ENCODE measurements at places on chromosomes 11 and 22. TPM values are rescaled to one million over a fixed set of nuclear protein-coding genes. Genes with fewer than 3 reads are reported as not detected.

Gene CBLIF
- not detected for total RNA-seq

Gene PNPLA5
- total RNA-seq, result not detected

Gene CHRM1
- not detected for total RNA-seq

Gene GGTLC3
- total RNA-seq, result not detected

Gene NAT10
- 24.8 TPM for total RNA-seq

DNA sequence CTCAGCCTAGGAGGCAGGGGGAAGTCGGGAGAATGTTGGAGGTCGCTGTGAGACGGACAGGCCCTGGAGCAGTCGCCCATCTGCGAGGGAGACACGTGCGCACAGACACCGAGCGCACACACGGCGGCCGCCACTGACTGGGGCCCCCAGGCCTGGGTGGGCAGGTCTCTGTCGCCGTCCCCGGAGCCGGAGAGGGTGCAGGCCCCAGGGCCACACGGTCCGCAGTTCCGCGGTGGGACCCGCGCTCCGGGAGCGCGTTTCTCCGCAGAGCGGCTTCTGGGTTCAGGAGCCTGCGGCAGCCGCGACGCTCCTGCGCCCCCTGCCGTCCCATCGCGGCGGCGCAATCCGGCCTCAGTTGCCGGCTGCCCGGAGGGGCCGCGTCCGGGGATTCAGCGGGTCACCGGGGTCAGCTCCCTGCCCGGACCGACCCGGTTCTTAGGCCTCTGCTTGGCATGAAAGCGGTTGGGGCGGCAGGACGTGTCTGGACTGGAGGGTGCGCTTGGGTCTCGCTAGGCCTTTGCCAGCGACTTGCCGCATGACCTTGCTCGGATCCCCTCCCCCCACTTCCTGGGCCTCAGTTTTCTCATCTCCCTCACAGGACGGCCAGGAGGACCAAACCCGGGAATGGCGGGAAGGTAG lies 31.2 kb downstream of the PDE2A start:
- no peak for DNase-seq

GRCh38 chr22:37190262-37190780 lies 2.3 kb upstream of the C1QTNF6 start:
- no peak for DNase-seq

DNA sequence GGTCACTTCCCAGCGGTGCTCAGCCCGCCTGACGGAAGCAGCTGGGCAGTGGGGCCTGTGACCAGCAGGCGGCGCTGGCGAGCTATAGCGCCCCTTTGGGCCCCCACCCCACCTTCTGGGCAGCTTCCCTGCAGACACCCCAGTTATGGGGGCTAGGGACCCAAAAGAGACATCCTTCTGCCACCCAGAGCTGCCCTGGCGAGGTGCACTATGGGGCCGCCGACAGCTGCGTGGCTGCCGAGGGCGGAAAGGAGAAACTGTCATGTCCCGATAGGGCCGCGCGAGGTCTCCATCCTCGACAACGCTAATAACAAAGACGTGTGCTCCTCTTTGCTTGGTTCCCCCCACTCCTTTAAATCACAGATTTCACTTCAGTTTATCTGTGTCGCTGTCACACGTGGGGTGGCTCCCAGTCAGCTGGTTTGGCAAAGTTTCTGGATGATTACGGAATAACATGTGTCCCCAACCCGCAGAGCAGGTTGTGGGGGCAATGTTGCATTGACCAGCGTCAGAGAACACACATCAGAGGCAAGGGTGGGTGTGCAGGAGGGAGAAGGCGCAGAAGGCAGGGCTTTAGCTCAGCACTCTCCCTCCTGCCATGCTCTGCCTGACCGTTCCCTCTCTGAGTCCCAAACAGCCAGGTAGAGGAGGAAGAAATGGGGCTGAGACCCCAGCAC lies 673 bp upstream of the MYO7A start:
- no peak for DNase-seq

DNA sequence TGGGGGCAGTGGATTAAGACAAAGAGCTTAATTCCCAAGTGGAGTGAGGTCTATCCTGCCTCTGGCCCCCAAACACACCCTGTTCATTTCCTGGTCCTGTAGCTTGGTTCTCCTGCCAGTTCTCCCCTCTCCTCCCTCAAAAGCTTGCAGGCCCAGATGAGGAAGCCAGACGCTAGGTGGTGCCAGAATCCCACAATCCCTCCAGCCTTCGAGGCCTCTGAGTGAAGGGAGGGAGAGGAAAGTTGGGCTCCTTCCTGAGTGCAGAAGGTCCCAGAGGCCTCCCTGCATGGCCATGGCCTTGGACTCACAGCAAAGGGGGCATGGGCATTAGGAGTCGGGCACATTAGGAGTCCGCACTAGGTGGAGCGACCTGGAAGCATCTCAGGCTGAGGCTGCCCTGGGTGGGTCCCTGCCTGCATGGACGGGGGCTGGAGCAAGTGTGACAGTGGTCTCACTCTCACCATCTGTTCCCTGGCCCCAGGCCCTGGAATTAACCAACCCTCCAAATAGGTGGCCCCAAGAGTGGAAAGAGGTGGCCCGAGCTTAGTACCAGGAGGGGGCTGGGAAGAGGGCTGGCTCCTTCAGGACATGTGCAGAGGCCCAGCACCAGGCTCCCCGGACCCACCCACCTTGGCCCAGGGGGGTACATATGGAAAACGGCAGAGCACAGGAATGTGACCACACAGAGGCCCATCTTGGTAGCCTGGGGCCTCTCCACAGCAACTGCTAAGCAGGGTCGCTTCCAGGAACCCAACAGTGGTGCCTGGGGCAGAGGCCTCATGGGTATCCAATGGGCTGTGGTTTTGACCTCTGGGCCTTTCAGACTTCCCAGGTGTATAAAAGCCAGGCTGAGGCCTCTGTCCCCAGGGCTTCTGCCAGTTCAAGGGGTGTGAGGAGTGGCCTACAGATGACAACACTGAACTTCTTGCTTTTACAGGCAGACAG lies 5.2 kb downstream of the FXYD2 start:
- DNase-seq, result no peak

DNA sequence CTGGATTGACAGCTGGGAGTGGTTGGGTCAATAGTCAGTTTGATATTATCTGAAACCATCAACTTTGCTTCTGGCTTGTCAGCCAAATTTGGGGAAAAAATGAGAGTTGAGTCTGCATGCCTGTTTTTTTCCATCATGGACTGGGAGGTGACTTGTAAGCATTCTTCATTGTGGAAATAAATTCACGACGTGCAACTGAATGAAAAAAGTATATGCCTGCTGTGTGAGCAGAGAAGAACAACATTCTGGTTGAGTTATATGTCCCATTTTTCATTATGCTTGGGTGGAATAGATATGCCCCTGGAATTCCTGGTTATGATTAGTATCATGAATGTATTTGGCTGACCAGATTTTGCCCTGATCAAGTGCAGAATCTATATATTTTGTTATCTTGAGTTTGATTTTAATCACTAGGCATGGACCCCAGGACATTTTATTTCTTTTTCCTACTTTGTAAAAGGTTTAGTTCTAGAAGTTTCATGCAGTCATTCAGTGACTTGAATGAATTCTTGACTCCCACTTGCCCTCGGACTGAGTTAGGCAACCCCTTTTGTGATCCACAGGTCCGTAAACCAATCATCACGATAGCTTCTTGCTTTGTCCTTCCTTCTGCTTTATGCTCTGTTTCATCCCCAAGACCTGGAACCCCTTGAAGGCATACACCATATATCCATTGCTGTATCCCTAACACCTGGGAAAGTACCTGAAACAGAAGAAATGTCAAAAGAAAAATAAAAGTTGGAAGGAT lies 205.8 kb downstream of the NAV2 start:
- DNase-seq, result no peak

DNA sequence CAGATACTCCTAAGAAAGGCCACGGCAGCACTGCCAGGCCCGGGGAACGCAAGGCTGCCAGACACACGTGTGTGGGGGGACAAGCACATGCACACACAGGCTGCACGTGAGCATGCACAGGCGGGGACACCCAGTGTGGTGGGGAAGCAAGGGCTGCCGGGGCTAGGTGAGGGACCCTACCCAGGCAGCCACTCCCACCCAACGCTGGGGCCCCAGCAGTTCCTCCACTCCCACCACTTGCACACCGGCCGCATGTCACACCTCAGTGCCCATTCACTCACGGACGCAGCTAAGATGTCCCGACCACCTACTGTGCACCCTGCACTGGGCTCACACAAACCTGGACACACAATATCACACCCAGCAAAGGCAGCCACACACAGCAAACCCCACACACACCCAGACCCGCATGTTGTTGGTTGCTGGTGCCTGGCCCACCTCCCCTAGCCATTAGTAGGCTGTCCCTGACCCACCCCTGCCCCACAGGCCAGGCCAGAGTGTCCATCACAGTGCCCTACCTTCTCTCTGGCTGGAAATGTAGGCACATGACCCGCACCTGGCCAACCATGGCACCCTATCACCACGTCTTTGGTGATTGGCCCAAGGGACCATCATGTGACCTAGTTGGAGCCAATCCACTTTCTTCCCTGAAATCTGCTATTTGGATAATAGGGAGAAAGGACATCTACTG lies 8.8 kb downstream of the SSTR3 start:
- DNase-seq, result no peak

DNA sequence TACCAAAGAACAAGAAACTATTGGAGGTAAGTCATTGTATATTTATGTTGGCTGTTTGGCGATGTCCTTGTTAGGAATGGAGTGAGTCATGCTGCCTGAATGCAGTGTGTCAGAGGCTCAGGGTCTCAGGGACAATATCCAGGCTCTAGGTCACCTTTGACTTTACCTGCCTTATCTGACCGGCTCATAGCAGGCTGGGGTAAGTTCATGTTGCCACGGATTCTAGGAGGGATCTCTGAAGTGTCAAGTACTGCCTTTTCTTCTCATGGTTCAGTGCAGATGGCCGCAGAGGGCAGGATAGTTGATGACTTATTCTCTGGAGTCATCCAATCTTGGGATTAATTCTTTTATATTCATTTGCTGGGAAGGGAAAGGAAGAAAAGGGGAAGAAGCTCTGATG lies 53.2 kb downstream of the SPON1 start:
- no peak for DNase-seq

DNA sequence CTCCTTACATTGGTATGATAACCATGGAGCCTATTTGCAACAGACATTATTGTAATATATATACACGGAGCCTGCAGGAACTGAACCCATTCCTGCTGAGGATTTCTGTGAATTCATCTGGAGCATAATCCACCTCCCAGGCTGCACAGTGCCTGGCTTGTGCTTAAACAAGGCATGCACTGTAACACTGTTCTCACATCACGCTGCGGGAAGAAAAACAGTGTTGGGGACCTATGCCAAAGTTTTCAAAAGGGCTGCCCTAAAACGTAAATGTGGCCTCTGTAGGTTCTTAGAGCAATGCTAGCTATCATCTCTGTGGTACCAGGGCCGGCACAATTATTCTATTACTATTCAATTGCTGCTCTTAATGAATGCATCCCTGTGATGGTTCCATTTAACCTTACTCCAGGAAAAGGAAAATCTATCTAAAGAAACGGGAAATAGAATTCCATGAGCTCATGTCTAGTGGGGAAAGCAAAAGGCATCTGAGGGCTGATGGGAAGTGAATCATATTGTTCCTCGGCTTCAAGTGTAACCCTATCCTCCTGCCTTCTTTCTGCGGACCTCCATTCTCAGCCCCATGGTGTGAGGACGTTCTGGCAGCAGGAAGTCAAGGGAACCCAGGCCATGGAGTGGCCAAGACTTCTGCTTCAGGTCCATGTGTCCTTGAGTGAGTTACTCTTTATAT lies 525.5 kb downstream of the SOX6 start:
- DNase-seq, result no peak

All from vagina (tissue), 2 donors.